CD4-positive, alpha-beta T cell treated with Interferon alpha-2 for 1 hour (primary cell): ENCODE measurements at places on chromosomes 6 and 20.

- DNase-seq, result no peak
These were observed 114.6 kb downstream of the JPH2 start for GRCh38 chr20:44072384-44072783.

DNA sequence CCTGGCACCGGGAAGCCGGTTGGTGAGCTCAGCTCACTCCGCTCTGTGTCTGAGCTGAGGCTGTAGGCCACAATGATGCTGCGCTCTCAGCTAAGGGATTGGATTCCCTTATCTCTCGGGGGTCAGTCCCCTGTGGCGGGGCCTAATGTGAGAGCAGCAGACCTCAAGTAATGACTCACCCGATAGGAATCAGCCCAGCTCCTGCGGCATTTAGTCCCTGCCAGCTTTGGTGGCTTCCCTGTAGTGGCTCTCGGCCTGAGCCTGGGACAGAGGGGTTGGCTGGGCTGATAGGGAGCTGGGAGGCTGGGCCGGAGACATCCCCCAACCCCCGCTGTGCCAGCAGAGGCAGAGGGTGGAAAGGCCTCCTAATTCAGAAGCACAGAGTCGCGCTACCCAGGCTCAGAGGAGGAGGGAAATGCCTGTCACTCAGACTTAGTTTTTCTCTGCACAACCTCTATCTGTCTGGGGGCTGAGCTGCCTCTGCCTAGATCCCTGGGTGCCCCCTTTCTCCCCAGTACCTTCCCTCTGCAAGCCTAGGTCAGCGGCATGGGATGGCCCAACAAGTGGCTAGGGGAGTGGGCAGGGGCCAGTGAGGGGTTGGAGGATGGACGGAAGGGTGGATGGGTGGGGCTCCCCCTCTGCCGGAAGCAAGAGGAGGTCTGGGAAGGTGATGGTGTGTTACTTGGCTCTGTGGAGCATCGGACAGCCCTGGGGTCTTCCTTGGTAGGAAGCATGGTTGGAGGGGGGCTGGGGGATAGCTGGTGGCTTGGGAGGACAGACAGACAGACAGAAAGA lies 92.2 kb downstream of the CDH22 start:
- no peak for DNase-seq

DNA sequence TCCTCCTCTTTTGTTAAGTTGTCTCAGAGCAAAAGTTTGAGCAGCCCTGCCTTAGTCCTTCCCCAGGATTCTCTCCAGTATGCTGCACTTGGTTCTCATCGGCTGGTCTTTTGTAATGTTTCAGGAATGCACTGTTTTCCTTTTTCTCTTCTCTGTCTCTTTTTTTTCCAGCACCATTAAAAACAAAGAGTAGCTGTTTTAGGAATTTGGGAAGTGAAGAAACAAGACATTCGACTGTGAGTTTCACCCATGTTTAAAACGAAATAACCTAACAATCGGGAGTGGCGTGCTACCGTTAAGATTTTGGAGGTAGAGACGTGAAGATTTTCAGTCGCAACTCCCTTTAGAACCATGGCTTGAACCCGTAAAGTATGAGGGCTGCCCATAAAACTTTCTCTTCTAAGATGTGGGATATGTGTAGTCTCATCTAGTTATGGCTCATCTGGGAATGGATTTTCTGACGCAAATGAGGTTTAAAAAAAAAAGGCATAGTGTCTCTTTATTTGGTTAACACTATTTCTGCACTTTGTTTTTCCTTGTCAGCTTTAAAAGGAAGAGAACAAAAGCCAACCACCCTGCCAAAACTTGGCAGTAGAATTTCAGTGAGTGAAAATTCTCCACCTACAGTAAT lies 35.9 kb upstream of the RAB23 start:
- no peak for DNase-seq

DNA sequence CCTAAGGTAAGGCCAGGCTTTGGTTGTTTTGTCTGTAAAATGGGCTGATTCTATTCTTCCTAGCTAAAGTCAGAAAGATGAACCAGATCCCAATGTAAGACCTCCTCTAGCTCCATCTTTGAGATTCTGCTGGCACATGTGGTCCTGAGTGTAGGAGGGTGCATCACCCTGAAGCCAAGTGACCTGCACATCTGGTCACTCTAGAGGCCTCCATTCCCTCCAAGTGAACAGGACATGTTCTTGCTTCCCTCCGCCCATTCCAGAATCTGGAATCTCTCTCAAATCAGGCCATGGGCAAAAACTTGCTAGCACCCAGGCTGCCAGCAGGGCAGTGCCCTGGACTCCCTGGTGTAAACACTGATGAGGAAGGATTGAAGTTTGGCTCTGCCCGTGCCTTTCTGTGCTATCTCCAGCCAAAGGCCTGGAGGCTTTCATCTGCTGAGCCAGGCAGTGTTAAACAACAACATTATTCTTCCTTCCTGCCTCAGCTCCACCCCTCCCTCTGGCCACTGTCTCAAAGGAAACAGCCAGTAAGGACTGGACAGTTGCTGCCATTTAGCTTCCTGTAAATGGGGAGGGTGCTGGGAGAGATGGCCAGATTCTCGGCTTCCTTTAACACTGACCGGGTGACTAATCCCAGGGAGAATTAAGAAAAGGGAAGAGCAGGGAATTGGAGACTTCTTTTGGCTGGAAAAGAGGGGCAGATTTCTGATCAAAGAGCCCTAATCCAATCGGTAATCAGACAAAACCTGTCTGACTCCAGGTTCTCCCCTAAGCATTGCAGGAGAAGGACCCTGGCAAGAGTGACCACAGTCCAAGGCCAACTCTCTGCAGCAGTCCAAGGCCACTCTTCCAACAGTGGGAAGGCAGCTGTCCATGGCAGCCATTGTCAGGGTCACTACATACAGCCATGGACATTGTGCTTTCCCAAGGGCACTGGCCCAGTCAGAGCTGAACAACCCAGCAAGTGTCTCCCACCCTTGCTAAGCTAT lies 19.5 kb upstream of the ADGRF1 start:
- DNase-seq, result no peak

DNA sequence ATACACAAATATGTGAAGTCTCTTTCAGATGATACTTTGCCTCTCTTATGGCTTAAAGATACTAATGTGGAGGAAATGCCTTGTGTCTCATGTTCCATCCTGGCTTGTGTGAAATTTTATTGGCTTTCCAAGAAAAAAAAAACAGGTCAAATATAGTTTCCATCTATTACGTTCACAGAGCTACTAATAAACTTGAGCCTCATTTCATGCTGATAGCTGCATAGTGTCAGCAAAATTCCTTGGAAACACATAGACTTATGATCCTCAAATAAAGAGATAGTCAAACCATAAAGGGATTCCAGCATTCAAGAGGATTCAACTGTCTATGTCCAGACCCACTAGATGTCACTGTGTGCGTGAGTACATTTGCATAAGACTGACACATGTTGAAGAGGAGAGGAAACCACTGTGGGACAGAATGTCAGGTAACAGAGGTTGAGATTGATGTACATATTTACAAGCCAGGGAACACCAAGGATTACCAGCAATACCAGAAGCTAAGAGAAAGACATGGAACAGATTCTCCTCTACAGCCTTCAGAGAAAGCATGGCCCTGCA lies 266.6 kb downstream of the COL12A1 start:
- no peak for DNase-seq

DNA sequence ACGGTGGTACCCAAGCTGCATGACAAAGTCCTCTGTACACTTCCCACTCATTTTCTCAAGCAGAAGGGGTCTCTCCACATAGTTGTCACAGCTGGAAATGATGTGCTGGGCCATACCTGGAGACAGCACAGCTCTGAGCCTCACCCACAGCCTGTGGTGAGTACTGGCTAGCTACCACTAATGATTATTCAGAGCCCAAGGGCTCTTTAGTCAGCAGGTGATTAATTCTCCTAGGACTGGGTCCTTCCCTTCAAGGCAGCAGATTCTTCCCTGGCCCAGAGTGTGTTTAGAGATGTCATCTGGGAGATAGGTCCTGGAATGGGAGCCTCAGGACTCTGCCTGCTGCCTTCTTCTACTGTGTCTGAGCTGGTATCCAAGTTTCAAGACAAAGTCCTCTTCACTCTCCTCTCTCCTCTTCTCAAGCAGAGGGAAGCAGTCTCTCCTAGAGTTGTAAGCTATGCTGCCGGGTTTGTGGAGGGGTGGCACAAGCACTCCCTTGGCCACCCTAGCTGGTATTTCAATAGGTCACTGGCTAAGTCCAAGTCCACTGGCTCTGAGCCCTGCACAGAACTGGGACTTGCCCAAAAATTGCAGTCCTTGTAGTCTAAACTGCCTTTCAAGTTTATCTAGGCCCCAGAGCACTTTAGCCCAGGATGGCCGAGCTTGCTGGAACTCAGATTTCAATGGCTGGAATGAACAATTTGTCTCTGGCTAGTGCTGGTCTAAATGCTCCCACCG lies 49.8 kb upstream of the VGLL2 start:
- DNase-seq, result no peak

GRCh38 chr6:33156561-33156960 lies 35.7 kb downstream of the COL11A2 start:
- DNase-seq, result no peak
